ENCODE measurements at places on chromosomes 12 and 14.

DNA sequence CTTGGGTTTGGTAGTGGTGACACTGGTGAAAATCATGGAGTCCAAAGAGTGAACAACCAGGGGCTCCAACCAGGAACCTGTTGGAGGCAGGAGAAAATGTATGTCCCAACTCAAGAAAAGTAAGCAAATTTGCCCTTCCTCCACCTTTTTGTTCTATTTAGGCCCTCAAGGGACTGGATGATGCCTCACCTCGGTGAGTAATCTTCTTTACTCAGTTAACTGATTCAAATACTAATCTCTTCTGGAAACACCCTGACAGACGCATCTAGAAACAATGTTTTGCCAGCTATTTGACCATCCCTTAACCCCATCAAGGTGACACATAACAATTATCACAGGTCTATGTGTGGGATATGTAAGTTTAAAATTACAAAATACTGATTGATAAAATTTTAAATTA lies 272.4 kb upstream of the FOXG1 start:
- no peak for DNase-seq

GRCh38 chr14:96795109-96795828 lies 1.9 kb upstream of the VRK1 start:
- no peak for DNase-seq

- DNase-seq: no peak
Observed at GRCh38 chr14:63193236-63193635, 11.0 kb upstream of the RHOJ start.

DNA sequence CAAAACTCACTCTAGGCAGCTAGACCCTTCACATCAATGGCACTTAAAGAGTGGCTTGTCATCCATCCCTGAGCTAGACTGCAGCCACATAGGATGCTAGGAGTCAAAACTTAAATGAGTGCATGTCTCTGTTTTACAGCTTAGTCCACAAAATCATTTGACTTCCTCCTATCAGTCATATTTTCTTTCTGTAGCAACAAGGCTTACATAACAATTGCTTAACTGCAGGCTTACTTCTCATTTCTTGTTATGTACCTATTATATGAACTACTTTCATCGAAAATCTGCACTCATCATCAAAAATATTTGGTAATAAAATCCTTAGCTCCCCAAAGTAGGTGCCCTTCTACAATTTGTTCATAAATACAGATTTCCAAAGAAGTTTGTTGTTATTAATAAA lies 30.1 kb downstream of the CLEC1A start:
- no peak for DNase-seq

GRCh38 chr12:11756523-11756922 lies 107.0 kb downstream of the ETV6 start:
- no peak for DNase-seq

DNA sequence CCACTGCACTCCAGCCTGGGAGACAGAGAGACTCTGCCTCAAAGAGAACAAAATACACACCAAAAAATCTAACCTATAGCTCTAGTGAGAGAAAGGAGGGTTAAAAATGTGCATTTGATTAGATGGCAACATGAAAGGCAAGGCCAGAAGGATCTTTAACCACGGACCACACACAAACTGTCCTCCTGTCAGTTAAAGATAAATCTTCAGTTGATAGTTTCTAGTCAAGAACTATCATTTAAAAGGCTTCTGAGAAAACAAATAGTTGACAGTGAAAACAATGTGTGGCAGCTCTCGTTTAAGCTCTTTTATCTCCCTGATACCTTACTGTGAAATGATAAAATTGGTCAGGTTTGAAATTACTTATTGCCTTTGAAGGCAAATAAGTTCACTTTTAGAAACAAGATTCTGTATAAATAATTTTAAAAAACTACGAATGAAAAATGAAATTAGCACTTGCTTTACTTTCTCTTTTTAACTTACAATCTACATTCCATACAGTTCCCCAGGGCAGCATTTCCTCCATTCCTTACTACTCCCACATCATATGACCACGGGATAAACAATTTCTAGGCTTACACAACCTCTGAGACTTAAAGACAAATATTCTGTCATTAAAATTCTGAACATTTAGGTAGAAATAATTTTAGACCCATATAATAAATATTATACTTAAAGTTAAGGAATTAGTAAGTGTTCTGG lies 71.4 kb upstream of the GNPNAT1 start:
- no peak for DNase-seq

- peak; percentile 73 for DNase-seq
Observed at GRCh38 chr12:57454566-57455373, at the start of gene INHBE. Gene INHBE (plus strand): TSS chr12:57455307. CDS start chr12:57455537, 230 bp downstream.

DNA sequence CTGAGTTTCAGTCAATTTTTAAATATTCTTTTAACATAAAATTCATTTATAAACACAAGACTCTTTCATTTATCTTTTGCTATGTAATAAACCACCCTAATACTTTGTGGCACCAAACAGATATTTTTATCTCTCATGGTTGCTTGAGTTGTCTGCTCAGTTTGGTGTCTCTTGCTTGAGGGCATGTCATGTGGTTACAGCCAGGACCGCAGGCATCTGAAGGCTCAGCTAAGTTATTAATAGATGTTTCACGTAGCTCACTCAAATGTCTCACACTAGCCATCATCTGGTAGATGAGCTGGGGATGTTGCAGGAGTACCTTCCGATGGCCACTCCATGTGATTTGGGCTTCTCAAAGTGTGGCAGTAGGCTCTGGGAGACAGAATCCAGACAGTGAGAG lies 597.8 kb downstream of the ETNK1 start:
- DNase-seq: no peak

DNA sequence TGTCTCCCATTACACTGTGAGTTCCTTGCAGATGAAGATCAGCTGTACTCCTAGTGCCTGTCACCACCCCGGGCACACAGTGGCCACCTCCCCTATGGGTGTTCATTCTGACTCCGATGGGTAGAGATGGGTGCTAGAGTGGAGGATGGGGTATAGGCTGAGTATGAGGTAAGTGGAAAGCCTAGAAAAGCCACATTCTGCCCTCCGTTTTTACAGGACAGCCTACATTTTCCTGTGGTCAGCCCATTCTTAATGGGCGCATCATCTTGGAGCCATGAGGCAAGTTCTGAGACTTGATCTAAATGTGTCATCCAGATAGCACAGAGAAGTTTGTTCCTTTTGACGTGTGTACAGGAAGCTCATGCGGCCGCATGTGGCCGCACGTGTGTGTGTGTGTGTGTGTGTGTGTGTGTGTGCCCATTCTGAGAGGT lies 166.7 kb upstream of the HIF1A start:
- no peak for DNase-seq

- no peak for DNase-seq
Observed at GRCh38 chr14:33554988-33555387, 395.9 kb downstream of the EGLN3 start.

DNA sequence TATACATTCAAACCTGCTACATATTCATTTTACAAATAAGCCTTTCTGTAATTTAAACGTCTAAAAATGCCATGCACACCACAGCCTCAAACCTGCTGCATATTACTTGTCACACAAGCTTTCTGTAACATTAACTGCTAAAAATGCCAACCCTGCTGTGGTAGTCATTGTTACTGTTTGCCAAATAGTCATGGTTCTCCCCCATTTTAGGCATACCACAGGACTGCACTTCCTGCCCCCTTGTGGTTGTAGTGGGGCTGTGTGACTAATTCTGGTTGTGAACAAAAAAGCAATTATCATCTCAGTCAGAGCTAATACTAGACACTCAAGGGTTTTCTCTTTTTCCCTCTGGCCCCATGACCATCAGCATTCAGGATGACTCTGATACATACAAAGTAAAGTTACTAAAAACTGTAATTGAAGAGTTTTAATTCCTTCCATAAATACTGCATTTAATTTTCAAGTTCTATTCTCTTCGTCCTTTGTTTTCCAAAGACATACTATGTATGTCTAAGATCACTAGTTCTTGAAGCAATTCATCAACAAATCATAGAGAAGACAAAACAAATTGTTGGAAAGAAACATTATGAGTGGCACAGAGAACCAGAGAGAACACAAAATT lies 5.7 kb upstream of the SLC35F4 start:
- no peak for DNase-seq

DNA sequence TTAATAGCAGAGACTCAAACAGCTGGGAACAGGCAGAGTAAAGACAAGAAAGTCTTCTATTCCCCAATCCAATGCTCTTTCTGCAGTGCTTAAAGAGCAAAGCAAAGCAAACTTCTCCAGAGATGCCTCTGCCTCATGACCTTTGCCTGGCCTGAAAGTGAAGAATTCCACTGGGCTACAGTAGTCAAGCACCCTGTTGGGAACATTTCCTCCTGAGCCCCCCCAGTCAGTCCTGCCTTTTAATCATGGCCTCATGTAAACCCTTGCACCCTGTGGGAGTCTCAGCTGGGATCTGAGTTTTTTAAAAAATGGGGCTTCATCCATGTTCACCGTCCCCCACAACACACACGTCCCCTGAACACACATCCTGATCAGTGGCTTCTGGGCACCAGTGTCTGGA lies 62.7 kb upstream of the TSPAN11 start:
- no peak for DNase-seq

- DNase-seq: peak; percentile 54
Observed at GRCh38 chr14:103122947-103123633, at the start of gene TNFAIP2. Gene TNFAIP2 (plus strand): TSS chr14:103123461. CDS start chr14:103126458, 2,997 bp downstream.

DNA sequence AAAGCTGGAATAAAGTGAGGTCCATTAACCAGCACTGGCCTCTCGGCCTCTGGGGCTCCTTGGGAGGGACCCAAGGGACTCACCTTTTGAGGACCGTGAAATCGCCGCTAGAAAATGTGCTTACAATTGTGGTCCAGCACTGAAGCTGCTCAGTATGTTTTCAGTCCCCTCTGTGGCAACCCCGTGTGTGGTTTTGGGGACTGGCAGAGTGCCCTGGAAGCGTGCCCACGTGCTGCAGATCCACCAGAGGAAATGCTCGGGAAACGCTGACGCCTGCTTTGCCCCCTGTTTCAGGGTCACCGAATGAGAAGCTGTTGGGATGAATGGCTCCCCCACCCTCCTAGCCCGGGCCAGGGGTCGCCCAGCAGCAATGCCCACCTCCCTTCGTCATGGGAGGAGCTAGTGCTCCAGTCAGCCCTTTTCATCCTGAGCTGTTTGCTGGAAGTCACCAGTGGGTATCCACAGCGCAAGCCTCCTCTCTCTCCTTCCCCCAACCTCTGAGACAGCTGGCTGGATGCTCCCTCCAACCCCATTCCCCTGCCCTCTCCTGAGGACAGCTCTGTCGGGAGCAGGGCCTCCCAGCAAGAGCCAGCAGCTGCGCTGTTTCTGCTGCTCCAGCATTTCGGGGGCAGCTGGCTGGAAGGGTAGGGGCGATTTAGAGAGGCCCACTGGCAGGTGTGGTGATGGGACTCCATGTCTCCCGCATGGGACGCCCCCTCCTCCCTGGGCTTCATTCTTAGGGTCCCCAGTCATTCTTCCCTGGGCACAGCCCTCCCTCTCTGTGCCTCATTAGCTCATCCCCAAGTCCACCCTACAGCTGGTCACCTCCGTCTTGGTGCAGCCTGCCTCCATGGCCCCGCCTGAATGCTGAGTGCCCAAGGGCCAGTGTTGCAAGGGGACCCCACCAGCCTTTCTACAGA lies 33.2 kb upstream of the PPP1R13B start:
- peak; percentile 82 for DNase-seq

DNA sequence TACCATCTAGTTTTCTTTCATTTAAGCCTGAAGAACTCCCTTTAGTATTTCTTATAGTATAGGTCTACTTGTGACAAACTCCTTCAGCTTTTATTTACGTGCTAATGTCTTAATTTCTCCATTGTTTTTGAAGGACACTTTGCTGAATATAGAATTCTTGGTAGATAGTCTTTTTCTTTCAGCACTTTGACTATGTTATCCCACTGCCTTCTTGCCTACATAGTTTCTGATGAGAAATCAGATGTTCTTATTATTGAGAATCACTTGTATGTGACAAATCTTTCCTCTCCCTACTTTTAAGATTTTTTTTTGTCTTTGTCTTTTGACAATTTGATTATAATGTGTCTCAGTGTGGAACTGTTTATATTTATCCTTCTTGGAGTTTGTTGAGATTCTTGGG lies 5.1 kb upstream of the MIS18BP1 start:
- no peak for DNase-seq

- no peak for DNase-seq
Observed at GRCh38 chr12:61188801-61189595, 1071.2 kb upstream of the USP15 start.

DNA sequence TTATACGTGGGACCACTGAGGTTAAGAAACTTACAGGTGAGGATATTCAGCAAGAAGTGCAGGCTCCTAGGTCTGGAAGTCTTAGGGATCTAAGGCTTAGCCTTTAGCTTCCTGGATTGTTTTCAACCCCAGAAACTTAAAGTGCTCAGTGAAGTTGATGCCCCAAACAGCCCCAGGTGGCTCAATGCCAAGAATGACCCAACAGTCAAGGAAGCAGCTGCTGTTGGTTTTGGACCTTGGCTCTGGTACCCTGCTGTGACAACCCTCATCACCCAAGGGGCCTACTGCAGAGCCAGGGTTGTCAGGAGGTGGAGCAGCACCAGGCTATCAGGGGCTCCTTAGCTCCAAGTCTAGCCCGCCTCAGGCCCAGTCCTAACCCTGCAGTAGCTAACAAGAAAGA lies 36.8 kb downstream of the VDR start:
- no peak for DNase-seq

DNA sequence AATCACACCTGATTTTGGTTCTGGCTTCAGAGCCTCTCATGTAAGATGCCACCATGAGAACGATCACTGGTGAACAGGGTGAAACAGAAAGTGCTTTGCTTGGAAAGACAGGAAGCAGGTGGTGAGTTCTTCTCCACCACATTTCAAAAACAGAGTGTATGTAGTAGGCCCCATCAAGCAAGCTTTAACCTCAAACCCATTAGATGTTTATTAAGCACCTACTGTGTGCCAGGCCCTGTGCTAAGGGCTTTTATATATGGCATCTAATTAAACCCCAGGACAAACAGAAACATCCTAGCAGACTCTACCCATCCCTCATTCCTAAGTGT lies 47.8 kb upstream of the MED13L start:
- no peak for DNase-seq

- DNase-seq: no peak
Observed at GRCh38 chr12:28539691-28540323, 349.6 kb downstream of the CCDC91 start.

- DNase-seq: no peak
Observed at GRCh38 chr14:72717220-72717619, 176.7 kb downstream of the DPF3 start.

GRCh38 chr12:57273516-57273915 lies 22.5 kb upstream of the STAC3 start:
- no peak for DNase-seq
